Activated naive CD4-positive, alpha-beta T cell treated with Interleukin-2 at 50 U/mL for 16 hours (primary cell): ENCODE measurements at places on chromosomes 16 and 17.

GRCh38 chr16:16867973-16868372 is 489.0 kb downstream of the NPIPA7 start:
- DNase-seq: no peak

DNA sequence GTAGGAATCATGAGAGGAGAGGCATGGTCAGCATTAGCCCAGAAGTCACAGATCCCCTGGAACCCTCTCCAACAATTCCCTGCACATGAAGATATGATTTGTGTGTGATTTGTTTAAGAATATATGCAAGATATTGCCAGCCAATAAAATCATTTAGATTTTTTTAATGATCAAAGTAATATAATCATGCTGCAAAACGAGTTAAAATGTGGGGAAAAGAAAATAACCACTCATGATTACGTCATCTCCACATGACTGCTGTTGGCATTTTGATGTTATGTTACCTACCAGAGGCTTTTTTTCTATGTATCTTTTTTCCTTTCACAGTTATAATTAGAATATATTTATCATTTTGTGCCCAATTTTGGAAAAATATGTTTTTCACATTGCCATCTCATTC is 22.4 kb downstream of the SLC35G3 start:
- DNase-seq: no peak

DNA sequence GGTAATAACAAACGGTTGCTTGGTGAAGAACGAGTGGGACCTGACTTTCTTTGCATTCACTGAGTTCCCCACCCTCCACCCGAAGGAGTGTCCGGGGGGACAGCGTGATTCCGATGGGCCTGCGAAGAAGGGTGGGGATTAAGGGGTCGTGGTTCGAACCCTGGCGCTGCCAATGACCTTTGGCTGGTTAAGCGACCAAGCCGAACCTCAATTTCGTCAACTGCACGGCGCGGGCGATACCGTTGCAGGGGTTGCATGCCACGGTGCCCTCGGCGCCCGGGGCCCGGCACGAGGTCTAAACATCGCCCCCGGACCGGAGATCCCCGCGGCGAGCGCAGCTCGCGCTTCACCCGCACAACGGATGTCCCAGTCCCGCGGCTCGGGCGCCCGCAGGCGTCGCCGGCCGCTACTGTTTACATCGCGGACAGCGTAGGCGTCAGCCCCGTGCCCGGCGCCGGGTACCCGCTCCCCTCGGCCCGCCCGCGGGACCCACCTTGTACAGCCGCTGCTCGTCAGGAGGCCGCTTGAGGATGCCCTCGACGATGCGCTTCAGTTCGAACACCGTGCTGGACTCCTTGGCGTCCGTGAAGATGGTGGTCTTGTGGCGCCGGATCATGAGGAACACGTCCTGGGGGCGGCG is 460 bp downstream of the ELOB start:
- peak; percentile 46 for DNase-seq

- DNase-seq: no peak
These were observed 19.1 kb downstream of the PHAF1 start for GRCh38 chr16:67128887-67129286.

DNA sequence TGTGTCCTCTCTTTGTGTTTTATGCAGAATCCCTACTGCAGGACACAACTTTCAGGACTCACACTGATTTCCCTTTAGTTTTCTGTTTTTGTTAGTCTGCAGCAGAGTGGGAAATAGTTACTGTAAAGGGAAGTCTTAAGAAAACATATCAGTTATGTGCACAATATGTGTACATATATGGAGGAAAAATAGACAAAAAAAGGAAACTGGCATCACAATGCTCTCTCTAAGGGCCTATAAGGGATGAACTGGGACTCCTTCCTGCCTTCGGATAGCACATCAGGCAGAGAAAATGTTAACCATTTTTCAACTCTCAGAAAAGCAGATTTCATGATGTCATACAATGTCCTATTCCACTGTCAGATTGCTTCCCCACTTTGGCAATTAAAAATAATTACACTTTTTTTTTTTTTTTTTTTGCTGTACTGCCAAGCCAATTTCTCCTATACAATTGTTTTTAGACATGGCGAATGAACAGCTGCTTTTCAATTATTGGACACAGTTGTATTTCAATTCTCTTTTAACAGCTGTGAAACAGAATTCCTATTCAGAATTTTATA is 112.5 kb upstream of the KCNJ16 start:
- no peak for DNase-seq

- DNase-seq: no peak
These were observed 25.8 kb upstream of the SKAP1 start for GRCh38 chr17:48455791-48456190.

GRCh38 chr16:2912330-2913199 is 834 bp downstream of the FLYWCH1 start:
- peak; percentile 43 for DNase-seq

- DNase-seq: no peak
These were observed 97.8 kb downstream of the BANP start for GRCh38 chr16:88048985-88049384.

GRCh38 chr16:57619606-57620334 is 8.7 kb upstream of the ADGRG1 start:
- DNase-seq: no peak

DNA sequence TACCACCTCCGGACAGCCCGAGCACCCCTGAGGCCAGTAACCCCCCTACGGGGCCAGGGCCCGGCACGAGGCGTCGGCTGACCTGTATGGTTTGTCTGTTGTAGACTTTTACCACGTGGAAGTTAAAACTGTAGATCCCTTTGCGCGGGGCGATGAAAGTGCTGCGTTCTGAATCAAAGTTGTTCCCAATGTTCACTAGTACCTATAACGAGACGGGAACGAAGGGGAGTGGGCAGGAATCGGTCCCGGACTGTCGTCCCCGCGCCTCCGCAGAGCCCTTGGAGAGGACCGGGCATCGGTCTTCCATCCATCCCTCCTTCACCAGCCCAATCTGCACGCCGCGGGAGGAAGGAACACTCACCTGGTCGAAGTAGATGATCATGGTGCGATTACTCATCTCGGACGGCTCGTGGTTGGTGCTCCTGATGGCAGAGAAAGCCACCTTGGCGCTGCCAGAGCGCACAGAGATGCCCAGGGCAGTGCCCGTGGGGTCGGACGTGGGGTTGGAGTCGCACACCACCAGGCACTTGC is 732 bp downstream of the CBLN1 start:
- no peak for DNase-seq

- DNase-seq: no peak
These were observed 67.4 kb downstream of the MYO18A start for GRCh38 chr17:29112771-29113295.

- DNase-seq: no peak
These were observed 66.7 kb upstream of the KIFC3 start for GRCh38 chr16:57868913-57869520.

GRCh38 chr16:84380405-84380804 is 12.1 kb downstream of the ATP2C2 start:
- no peak for DNase-seq

DNA sequence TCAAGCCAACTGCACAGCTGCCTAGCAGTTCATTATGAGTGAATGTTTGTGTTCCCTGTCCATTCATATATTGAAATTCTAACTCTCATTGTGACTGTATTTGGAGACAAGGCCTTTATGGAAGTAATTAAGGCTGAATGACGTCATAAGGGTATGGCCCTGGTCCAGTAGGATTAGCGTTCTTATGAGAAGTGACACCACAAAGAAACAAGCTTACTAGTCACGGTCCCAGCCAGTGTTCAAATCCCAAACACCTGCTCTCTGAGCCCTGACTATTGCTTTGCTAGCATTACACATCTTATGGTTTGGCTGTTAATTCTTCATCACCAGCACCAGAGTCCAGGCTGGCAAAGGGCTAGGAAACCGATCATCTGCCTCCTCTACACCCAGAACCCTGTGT is 2.2 kb downstream of the ZNF668 start:
- DNase-seq: no peak

DNA sequence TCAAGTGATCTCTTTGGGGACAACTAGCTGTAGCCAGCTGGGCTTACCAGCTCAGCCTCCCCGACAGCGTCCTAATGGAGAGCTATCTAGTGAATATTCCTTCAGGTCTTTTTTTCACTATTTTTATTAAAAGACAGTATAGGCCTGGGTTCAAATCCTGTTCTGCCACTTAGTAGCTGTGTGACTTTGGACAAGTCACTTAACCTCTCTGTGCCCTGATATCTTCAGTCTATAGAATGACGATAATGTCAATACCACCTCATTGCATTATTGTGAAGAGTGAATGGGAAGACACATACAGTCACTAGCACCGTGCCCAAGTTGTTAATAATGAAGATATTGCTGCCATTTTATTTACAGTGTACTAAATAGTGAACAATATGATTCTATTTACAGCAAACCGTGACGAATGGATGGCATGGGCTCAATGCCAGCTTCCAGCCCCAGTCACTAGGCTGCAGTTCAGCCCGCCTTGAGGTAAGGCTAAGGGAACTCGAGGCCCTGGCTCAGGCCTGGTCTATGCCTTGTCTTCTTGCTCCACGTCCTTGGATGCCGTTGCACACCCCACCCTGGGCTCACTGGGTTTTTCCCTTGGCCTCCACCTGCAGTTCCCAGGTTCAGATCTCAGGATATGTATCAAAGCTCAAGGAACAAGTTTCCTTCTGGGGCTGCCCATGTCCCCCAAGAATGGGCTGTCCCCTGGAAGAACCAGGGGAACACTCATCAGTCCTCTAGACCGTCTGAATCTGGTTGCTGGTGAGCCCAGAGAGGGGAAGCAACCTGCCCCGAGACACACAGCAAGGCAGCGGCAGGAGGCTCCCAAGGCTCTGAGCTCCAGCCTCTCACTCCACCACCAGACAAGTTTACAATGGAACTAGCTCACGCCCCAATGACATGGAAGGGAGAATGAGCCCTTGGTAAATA is 95.4 kb upstream of the TNRC6C start:
- no peak for DNase-seq

- DNase-seq: no peak
These were observed 439.8 kb upstream of the DYNLRB2 start for GRCh38 chr16:80100846-80101451.

DNA sequence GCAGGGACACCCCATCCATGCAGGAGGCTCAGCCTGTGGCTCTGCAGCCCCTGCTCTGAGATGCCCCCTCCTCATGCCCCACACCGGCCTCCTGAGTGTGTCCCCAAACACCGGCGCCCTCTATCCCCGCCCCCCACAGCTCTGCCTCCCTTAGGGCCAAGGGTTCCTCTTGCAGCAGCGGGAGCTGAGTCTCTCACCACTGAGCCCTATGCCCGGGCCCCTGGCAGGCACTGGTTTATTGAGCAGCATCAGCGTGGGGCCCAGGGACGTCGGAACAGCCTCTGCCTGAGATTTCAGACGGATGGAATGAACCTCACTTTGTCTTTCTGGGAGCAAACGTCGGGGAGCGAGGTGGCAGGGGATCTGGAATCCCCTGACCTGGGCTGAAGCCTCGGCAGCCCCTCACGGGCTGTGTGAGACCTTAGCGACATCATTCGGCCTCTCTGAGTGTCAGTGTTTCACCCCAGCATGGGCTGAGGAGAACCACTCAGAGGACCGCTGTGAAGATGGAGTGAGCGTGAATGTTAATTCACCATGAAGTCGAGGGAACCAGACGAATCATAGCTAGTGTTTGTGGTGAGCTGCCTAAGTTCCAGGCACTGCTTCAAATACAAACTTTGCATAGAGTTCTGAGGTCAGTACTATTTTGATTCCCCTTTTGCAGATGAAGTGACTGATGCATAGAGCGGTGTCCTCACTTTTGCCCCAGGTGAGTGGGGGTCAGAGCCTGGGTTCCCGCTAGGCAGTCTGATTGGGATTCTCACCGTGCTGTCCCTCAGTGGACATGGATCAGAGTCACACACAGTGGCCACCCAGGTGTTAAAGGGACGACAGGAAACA is 5.3 kb upstream of the C16orf74 start:
- DNase-seq: no peak

- DNase-seq: no peak
These were observed 417.5 kb downstream of the CDH11 start for GRCh38 chr16:64704386-64704785.

GRCh38 chr16:12147681-12148080 is 171.1 kb downstream of the SNX29 start:
- no peak for DNase-seq

DNA sequence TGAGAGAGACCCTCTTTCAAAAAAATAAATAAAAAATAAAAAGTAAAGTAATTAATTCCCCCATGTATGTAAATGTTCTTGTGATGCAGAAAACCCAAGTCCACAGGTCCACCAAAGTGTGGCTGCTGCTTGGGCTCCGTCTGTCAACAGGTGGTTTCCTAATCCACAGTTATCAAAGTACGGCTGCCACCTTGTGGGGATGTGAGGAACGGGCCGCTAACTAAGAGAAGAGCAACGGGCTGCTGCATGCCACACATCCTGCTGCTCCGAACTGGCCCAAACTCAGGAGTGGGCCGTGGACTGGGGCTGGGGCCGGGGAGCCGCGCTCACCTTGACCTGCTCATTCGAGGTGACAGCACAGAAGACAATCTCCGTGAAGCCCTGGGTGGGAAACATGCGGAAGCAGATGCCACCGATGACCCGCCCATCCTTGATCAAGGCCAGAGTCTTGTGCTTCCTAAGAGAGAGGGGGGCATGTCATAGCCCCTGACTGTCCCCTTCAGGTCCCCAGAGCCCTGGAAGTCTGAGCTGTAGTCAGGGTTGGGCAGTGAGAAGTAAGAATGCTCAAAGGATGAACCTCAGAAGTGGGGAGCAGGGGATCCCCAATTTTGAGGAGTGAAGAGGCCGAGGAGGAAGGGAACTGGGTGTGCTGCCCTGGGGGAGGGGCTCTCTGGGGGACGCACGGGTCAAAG is 4.3 kb downstream of the KAT2A start:
- peak; percentile 85 for DNase-seq

DNA sequence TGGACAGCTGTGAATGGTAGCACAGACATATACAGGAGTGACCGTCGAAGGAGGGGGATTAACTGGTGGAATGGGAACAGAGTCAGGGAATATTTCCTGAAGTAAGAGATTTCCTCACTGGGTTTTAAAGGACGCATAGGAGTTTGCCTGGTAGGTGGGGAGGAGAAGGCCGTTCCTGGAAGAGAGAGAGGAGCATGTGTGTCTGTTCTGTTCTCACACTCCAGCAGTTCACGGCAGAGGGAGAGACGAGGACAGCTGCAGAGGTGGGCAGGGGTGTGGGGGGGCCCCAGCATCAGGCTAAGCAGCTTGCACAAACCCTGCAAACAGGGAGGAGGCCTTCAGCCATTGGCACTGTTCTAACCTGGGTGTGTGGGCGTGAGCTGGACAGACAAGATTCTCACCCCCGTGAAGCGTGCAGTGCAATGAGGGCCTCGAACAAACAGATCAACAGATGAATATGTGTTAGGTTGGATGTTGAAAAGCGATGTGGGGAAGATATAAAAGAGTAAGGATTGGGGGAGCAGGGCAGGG is 85.3 kb upstream of the GSE1 start:
- DNase-seq: no peak

DNA sequence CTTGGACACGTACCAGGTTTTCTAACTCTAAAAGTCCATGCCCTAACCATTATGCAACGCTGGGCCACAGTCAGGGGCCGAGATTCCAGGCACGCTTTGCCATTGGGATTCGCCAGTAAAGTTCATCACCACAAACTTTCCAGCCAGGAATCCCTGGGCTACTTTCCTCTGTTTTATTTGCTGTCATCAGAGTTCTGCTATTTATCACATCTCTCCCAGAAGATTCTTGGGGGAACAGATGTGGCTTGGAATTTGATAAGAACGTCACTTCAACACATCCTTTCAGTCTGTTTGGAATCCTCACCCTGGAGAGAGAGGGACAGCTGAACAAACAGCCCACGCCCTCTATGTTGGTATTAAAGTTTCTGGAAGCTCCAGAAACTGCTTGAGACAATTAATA is 109.6 kb upstream of the CACNG3 start:
- no peak for DNase-seq
